ENCODE measurements at places on chromosomes 5 and 9.

- no peak for DNase-seq
Measured at GRCh38 chr9:1047591-1048230, 2.4 kb upstream of the DMRT2 start.

- DNase-seq: no peak
Measured at GRCh38 chr5:102743900-102744299, 11.2 kb upstream of the PAM start.

GRCh38 chr9:117744856-117745389 is 40.7 kb downstream of the TLR4 start:
- no peak for DNase-seq

- DNase-seq: no peak
Measured at GRCh38 chr5:75886706-75887105, 169.5 kb upstream of the POC5 start.

DNA sequence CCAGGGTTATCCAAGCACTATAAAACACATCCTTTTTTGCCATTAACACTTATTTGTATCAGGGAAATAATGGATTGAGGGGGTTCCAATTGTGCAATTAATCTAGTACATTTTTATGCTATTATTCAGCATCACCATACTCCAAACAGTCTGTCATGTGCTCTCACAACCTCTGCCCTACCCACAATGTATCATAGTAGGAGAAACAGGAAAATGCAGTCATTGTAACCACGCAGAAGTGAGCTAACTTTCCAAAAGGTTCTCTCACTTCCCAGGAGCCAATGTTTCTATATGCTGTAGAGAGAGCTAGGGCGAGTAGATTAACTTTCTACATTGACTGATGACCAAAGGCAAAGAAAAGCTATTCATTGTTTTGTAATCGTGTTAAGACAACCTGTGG is 29.8 kb downstream of the DAB2 start:
- no peak for DNase-seq

GRCh38 chr5:122297587-122298298 is 14.3 kb upstream of the SNCAIP start:
- no peak for DNase-seq

DNA sequence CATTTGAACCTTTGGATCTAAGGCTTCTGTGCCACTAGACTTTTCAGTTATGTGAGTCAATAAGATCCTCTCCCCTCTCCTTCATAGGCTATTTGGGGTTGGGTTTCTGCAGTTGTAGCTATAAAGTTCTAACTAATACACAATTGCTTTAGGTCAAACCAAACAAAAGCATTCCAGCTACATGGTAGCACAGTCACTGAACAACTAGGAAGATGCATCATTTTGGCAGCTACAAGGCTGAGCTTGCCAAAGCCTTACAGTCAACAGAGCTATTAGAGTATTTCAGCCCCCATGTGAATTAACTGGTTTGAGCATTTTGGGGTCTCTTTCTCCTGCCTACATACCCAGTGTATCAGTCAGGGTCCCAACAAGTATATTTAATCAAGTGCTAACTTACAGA is 234.6 kb downstream of the ZNF608 start:
- DNase-seq: no peak

GRCh38 chr9:93301291-93301811 is 117.4 kb downstream of the WNK2 start:
- DNase-seq: peak; percentile 26

- no peak for DNase-seq
Measured at GRCh38 chr5:115330830-115331229, 34.4 kb upstream of the CCDC112 start.

- no peak for DNase-seq
Measured at GRCh38 chr5:23274171-23274570, 233.2 kb upstream of the PRDM9 start.

GRCh38 chr9:126063326-126063725 is 263.3 kb upstream of the MVB12B start:
- DNase-seq: no peak

DNA sequence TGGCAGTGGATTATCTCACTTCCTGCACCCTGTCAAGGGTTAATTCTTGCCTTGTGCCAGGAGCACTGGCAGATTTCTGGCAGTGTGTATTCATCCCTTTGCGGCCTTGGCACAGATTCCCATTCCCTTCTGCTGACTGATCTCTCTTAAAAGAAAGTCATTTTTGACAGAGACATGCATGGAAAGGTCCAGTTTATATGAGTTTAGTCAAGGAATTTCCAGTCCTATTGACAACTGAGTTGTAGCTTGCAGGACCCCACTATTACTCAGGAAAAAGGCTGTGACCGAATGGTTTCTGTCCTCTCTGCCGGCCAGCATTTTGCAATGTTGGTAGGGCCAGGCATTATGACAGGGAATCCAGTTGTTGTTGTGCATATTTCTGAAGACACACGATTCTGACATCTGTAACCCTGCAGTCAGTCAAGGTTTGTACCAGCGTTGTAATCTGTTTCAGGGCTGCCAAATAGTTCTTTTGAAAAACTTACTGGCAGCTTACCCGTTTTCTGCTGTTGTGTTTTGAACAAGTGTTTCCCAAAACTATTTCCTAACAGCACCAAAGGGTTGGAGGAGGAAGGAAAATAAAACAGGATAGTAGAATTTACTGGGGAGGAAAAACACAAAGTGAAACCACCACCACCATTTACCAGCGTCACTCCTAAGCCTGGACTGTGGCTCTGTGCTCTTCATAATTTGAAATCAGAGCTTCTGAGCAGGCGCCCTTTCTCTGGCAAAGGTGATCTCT is 243.4 kb upstream of the KLF4 start:
- DNase-seq: no peak

DNA sequence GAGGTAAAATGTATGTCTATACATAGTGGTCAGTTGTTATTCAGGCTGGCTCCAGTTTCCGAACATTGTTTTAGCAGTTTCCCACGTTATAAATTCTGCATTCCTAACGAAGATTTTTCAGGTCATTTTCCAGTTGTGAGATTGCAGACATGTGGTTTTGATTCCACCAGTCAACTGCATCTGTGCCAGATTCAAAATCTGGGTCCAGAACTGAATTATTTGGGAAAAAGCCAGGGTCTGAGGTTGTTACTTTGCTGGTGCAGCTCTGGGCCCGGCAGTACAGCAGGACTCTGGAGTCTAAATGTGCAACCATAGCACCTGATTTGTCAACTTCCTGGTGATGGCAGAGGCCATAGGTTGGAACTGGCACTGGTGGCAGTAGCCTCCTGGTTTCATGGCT is 105.7 kb upstream of the MEGF10 start:
- no peak for DNase-seq

- no peak for DNase-seq
Measured at GRCh38 chr5:131245312-131245711, 18.5 kb upstream of the CDC42SE2 start.

- DNase-seq: peak; percentile 45
Measured at GRCh38 chr9:133704711-133705181, 33.4 kb downstream of the SARDH start.

GRCh38 chr5:107821288-107821687 is 150.6 kb upstream of the EFNA5 start:
- no peak for DNase-seq

DNA sequence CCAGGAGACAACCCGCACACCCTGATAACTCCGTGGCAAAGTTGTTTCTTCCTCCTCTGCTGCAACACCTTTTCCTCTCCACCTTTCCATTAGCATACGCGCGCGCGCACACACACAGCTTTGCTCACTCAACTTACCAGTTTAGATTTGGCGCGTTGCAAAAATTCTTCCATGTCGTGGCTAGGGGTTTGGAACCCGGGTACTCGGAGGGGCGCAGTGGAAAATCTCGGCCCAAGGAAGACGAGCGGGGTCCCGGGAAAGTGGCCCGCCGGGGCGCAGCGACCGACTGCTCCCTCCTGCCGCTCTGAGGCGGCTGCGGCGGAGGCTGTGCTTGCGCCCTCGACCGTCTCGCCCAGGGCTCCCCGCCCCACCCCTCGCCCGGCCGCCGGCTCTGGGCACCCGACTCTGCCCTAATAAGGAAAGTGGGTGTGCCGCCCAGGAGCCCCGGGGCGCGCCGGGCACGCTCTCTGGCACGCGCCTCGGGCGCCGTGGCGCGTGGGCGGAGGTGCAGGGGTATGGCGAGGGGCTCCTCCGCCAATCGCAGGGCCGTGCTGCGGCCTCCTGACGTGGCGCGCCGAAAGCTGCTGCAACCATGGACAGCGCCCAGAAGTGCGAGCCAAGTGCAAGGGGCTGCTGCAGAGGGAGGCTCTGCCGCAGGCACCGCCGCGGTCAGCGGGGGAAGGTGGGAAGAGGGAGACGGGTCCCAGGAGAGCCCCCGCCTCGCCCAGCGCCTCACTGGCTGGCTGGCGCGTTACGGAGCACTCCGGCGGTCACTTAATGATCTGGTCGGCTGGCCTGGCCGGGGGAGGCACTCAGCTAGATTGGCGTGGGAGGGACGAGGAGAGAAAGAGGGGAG is at the start of gene PRUNE2:
TSS of gene PRUNE2 (minus strand) at position 324 of the 856 bp plus-strand sequence. CDS start at position 173, 151 bp downstream.
- peak; percentile 87 for DNase-seq

GRCh38 chr9:124725068-124725452 is 46.1 kb downstream of the NR6A1 start:
- DNase-seq: no peak

- DNase-seq: no peak
Measured at GRCh38 chr5:149397530-149397929, 18.4 kb upstream of the IL17B start.

- DNase-seq: no peak
Measured at GRCh38 chr5:68245319-68245718, 29.8 kb downstream of the PIK3R1 start.

GRCh38 chr5:115941051-115941675 is 21.1 kb upstream of the LVRN start:
- no peak for DNase-seq

GRCh38 chr9:89795538-89796195 is 190.9 kb downstream of the GADD45G start:
- no peak for DNase-seq

DNA sequence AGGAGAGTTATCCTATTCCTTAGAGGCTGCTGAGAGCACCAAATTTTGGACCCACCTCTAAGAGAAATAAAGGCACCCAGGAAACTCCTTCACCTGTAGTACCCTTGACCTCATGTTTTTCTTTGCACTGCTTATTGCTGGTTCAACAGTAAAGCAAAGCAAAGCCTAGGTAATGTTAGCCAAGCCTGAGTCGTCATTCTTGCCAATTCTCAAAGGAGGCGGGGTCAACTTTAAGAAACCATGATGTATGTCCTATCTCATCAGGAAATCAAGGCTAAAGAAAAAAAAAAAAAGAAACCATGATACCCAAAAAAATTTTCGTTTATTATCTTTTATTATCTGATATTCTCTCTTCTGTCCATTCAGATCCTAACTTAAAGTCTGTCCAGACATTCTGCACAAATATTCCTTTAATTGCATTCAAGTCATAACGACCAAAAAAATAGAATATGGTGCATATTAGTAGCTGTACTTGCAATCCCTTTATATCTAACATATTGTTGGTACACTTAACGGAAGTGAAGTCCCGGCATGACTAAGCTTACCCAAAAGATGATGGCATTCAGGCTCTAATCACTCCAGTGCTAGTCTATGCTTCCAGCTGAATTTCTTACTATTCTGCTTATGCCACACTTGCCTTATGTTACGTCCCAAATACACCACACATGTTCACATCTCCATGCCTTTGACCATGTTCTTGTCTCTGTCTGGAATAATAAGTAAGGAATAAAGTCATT is 1.8 kb downstream of the AUH start:
- no peak for DNase-seq

DNA sequence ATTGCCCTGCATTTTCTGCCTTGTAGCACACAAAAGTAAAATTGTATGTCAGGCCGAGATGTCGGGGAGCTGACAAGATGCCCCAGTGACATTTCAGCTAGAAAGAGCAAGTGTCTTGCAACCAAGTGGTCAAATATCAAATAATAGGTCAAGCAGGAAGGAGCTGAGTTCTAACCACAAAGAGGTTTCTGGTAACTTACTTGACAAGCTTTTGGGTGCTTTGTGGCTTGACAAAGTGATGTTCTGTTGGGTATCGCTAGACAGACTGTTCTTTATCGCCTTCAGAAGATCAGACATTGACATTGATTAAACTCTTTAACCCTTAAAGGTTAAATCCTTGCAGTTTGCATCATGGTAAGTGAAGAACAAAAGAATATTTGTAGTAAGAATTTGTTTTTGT is 419.9 kb downstream of the CCDC171 start:
- no peak for DNase-seq

DNA sequence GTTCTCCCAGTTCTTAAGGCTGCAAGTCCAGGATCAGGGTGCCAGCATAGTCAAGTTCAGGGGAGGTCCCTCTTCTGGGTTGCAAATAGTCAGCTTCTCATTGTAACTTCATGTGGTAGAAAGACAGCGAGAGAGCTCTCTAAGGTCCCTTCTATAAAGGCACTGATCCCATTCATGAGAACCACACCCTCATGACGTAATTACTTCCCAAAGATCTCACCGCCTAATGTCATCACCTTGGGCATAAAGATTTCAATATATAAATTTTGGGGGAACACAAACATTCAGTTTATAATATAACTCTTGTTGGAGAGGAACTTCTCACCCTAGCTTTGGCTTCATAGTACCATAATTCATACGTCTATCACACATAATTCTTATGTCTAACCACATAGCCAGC is 203.9 kb upstream of the VLDLR start:
- no peak for DNase-seq

DNA sequence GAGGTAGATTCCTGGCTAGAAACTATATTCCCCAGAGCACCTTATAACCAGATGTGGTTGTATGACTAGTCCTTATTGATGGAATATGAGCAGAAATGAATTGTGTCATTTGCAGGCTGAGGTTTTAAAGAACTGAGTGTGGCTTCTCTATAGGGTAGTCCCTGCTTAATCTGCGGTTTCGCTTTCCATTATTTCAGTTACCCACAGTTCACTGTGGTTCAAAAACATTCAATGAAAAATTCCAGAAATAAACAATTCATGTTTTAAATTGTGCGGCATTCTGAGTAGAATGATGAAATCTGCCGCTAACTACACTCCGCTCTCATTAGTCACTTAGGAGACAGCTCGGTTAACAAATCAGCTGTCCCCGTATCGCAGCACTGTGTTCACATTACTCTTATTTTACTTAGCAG is 65.1 kb downstream of the ANKRD55 start:
- no peak for DNase-seq

DNA sequence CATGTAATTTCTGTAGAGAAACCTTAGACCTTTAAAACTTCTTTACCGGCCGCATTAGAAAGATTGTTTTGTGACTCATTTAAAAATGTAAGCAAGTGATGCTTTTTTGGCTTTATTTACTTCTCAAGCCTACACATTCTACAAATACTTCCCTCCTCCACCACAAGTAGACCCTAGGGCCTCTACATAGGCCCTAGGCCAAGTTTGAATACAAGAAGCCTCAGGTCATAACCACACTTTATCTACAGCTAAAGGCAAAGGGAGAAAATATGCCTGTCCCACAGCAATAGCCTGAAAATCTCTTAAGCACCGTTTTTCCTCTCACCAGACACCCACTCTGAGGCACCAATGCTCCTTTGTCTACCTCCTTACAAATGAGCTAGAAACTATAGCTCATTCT is 53.9 kb downstream of the CSNK1A1 start:
- DNase-seq: no peak

DNA sequence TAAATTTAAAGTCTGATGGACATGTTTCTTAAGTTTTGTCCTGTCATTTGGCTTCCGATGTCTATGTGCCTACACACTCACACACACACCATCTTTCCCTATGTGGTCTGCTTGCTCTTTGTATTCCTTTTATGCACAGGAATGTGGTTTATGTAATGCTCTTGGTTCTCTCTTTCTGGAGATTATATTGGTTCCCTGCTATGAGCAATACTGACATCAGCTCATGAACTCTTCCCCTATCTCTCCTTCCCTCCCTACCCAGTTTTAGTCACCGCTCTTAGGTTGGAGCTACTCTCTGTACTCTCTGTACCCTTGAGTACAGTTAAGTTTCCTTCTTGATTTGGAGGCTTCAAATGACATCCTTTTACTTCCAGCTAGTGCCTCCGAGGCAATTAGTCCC is 77.9 kb upstream of the MVB12B start:
- no peak for DNase-seq

All from left forelimb (tissue), 1 donor.